Brain (organoid and tissue), 16 donors: ENCODE measurements at places on chromosomes 4 and X. TPM values are rescaled to one million over a fixed set of nuclear protein-coding genes. Genes with fewer than 3 reads are reported as not detected.

DNA sequence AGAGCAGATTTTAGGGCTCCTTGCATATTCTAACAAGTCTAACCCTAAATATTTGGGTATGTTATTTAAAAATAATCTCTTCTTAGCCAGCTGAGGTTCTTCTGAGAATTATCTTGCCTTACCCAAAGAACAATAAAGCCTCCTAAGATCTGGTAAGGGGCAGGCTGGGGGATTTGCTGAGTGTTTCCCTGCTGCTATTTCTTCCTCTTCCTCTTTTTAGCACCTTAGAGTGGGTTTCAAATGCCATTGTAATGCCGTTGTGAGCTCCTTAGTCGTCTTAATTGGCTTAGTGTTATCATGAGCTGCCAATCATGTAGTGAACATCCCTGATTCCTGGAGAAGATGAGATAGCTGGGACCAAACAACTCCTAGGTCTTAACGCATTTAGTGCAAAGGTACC, 15.4 kb downstream of the STOX2 start:
- no peak for DNase-seq

The MAEA gene
- 70.7 TPM for polyA plus RNA-seq

DNA sequence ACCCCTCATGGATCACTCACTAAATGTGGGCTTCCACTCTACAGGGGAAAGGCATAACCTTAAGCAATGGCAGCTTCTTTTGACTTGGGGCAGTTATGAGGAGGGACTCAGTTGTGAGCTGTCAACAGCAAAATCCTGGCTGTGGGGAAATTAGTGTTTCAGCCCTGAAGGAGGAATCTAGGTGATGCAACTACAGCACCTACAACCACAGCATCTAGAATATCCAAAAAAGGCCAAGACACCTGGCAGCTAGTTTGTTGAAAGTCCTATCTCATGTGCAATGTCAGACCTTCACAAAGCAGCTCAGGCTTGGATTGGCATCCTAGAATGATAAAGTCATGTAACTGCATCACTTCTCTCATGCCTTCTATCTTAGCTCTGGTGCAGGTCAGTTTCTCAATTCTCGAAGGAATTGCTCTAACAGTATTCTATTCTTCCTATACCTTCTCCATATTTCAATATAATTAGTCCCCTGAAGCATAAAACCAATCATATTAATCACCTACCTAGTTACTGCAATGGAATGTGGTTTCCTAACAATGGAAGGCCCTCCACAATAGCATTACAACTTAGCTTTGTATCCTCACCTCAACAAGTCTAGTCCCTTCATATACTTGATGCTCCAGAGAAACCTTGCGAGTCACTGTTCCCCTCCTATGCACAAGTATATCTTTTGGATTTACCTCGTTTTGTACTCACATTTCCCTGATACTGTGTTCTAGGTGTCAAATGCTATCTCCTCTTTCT, 5.5 kb upstream of the ANTXR2 start:
- DNase-seq = no peak

DNA sequence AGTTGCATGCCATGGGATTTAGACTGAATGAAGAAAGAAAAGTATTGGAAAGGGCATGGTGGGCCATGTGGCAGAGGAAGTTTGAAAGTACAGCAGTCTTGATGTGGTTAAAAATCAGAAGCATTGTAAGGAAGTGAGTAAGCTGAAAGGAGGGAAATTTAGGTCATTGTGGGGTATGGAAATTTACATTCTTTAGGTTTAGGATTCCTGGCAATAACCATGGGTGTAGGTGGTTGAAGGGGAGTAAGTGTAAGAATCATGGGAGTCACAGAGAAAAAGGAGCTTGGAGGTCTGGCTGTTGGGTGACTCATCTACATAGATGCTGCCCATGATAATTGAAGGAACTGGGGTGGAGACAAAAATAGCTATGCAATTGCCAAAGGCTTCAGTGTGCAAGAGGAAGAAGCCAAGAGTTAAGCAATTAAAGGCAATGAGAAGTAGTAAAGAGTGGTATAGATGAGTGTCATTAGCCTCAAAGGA, 243.8 kb upstream of the LDB2 start:
- DNase-seq = no peak

DNA sequence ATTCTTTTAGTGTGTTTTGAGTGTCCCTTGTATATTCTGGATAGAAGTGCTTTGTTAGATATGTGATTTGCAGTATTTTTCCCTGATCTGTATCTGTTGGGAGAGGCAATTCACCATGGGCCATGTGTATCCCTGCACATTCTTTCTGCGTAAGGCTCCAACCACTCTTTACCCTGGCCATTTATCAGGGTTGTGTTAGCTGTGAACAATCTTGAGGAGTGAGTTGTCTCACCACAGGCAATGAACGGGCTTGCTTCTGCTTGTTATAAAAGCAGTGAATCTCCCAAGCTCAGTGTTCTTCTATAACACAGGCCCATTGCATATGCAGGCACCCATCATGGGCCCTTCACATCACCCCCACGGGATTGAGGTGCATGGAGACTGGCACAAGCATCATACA, 18.9 kb upstream of the SMIM10 start:
- DNase-seq = no peak

DNA sequence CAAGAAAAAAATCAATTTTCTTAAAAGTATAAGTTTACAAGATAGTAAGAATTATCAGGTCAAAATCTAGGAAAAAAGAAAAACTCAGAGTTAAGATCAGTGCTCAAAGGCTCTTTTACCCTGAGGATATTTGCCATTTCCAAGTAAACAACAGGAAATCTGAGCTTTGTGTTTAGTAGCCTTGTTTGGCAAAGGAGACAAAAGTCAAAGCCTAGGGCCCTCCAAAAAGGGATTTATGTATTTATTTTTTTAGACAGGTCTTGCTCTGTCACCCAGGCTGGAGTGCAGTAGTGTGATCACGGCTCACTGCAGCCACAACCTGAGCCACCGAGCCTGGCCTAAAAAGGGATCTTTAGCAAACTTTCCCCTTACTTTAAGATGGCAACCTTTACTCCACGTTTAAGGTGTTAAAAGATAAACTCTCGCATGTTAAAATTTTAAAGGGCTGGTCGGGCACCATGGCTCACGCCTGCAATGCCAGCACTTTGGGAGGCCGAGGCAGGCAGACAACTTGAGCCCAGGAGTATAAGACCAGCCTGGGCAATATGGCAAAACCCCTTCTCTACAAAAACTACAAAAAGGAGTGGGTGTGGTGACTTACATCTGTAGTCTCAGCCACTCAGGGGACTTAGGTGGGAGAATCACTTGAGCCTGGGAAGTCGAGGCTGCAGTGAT, 21.3 kb upstream of the OPHN1 start:
- no peak for DNase-seq

DNA sequence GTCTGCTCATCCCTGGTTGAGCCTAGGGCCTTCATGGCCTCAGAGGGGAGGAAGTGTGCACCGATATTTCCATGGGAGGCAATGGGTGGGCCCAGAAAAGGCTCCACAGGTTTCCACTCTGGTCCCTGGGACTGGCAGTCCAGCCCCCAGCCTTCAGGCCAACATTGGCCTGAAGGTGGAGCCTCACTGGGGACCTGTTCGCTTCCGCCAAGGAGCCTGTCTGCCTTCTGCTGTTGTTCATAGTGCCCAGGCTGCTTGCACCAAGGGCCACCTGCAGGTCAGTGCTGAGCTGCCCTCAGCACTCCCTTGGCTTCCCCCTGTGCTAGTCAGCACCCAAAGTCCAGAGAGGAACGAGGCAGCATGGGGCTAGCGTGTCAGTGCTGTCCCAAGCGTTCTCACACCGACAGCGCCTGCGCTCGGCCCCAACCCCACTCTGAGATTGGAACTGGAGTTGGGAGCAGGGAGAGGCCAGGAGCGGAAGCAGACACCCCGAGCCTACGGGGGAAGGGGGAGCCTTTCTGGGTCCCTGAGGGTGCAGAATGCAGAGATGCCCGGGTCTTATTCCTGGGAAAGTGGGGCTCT, 720.7 kb downstream of the PCDH18 start:
- no peak for DNase-seq

The S100P gene
- 0.85 TPM for polyA plus RNA-seq
